ENCODE measurements at places on chromosomes 3 and 15.

DNA sequence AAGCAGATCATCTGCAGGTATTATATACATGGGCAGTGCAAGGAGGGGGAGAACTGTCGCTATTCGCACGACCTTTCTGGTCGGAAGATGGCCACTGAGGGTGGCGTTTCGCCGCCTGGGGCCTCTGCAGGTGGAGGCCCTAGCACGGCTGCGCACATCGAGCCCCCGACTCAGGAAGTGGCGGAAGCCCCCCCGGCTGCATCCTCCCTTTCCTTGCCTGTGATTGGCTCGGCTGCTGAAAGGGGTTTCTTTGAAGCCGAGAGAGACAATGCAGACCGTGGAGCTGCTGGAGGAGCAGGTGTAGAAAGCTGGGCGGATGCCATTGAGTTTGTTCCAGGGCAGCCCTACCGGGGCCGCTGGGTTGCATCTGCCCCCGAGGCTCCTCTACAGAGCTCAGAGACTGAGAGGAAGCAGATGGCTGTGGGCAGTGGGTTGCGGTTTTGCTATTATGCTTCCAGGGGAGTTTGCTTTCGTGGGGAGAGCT, 639 bp downstream of the MKRN3 start:
- DNase-seq, result peak; percentile 34
- no peaks in the 10 kb centered on the region for H3K4me1 ChIP-seq
- H3K4me3 ChIP-seq, result peak overlapping the region; percentile 72
- peak overlapping the region; percentile 89 for H3K27ac ChIP-seq
- peaks cover 6% of the 10 kb centered on the region for H3K27me3 ChIP-seq
- H3K36me3 ChIP-seq, result peaks cover 2% of the 10 kb centered on the region

DNA sequence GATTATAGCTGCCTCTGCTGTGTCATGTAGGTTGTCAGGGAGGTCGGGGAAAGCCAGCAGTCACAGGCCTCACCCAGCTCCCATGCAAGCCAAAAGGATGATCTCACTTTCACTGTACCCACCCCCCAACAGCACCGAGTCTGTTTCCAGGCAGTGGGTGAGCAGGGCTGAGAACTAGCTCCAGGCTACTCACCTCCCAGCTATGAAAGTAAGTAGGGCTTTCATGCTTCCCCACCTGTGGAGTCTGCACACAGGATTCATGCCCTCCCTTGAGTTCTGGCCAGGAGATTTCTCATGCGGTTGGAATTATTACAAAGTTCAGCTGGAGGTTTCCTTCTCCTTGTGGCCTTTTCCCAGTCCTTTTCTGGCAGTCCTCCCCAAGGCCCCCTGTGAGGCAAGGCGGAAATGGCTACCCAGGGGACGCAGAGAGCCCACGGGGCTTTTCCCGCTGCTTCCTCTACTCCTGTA, 356.2 kb downstream of the SV2B start:
- H3K27ac ChIP-seq, result no peak overlapping the region
- peaks cover 49% of the 10 kb centered on the region for H3K36me3 ChIP-seq
- no peak for DNase-seq
- no peak overlapping the region for H3K4me3 ChIP-seq
- peaks cover 44% of the 10 kb centered on the region for H3K4me1 ChIP-seq

DNA sequence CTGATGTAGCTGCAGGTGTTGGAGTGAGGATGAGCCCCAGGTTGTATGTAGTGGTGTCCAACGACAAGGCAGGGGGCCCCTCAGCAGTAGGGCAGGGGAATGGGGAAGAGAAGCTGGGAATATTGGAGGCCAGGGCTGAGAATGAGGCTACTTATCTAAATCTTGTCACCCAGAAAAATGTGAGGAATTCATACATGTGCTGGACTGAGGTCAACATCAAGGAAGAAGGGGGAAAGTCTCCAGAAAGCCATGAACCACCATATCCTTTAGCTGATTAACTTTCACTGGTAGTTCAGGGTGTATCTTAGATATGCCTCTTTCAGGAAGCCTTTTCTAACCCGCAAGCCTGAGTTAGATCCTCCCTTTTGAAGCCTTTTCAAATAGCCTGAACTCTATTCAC, 22.6 kb upstream of the FSTL1 start:
- no peak overlapping the region for H3K4me3 ChIP-seq
- no peaks in the 10 kb centered on the region for H3K36me3 ChIP-seq

GRCh38 chr3:155629056-155629455, 115.8 kb downstream of the PLCH1 start:
- no peak overlapping the region for H3K4me3 ChIP-seq
- no peaks in the 10 kb centered on the region for H3K36me3 ChIP-seq
- no peak overlapping the region for H3K27ac ChIP-seq
- DNase-seq, result no peak
- H3K4me1 ChIP-seq, result no peaks in the 10 kb centered on the region

GRCh38 chr3:104939196-104939595, 427.5 kb upstream of the ALCAM start:
- no peak for DNase-seq
- H3K4me3 ChIP-seq, result no peak overlapping the region
- H3K27me3 ChIP-seq, result no peaks in the 10 kb centered on the region
- no peaks in the 10 kb centered on the region for H3K36me3 ChIP-seq
- no peaks in the 10 kb centered on the region for H3K4me1 ChIP-seq
- no peak overlapping the region for H3K27ac ChIP-seq

DNA sequence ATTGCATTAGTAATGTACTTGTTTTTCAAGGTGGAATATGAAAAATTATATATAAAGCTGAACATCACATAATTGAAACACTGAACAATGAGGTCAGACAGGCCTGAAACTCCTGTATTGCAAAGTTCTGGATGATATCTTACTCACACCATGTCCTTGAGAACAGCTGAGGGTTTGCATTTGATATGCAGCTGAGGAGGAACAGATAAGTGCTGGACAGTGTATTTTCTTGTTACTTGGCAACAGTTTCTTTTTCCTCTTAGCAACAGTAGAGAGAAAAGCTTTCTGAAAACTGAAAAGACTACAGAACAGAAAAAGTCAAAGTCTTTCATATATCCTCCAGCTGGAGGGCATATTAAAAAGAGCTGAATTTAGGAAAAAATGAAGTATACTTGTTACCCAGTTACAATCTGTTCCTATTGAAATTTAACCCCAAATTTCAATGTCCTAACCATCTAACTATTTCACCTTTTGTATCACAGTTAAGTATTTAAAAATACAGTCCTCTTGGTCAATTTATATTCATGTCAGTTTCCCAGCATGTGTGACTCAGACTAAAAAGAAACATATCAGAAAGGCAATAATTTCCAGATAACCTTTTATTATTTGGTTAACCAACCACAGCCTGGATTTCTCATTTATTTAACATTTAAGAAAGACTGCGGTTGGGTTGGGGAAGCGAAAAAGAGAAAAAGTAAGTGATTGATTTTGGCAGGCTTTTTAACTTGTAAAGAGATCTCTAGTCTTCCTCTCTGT, 733.0 kb upstream of the DPPA4 start:
- no peaks in the 10 kb centered on the region for H3K36me3 ChIP-seq
- no peak for DNase-seq
- no peaks in the 10 kb centered on the region for H3K4me1 ChIP-seq
- H3K27ac ChIP-seq, result no peak overlapping the region
- H3K4me3 ChIP-seq, result no peak overlapping the region
- H3K27me3 ChIP-seq, result no peaks in the 10 kb centered on the region

DNA sequence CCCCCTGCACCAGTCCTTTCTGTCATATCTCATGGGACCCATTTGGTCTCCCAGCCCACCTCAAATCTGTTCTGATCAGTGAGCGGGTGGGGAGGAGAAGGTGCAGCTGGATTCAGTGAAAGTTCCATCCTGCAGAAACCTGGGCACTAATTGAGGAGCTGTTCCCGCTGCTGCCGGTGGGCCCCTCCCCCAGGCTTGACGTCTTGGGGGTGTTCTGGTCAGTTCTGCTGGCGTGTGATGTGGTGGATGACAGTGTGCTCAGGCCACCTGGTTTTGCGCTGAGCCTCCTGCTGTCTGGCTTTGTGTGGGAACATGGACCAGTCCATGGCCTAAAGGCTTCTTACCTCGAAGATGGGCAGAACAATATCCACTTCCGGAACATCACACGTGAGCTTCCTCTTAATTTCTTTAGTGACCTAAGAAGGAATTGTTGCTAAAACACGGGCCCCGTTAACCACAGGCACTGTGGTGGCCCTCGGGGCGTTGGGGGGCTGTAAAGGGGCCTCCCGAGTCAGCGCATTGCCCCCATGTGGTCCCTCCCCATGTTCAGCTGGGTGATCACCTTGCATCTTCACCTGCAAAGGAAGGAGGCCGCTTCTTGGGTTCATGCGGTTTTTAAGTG, 59.7 kb downstream of the RGMA start:
- H3K4me1 ChIP-seq, result peaks cover 34% of the 10 kb centered on the region
- no peaks in the 10 kb centered on the region for H3K27me3 ChIP-seq
- H3K27ac ChIP-seq, result peak overlapping the region; percentile 71
- H3K36me3 ChIP-seq, result peaks cover 20% of the 10 kb centered on the region
- no peak overlapping the region for H3K4me3 ChIP-seq

GRCh38 chr15:66749841-66750575, 48.0 kb downstream of the SMAD6 start:
- no peak overlapping the region for H3K4me3 ChIP-seq
- H3K27ac ChIP-seq, result no peak overlapping the region
- no peak for DNase-seq

DNA sequence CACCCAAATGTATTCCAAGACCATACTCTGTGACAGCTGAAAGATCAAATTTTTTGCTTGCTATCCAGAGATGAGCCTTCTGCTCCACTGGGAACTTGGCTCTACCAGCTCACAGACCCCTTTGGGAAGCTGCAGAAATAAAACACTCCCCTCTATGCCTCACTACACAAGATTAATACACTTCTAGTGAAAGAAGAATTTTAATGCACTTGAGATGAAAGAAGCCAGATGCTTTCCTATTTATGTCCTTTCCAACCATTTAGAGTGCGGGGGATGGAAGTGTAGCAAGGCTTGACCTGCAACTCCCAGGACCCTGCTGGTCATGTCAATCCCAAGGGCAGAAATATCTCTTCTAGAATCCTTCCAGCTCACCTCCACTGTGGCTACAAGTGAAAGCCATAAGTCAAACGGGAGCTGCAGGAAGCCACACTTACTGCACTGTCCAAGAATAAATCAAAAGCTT, 34.7 kb downstream of the ANXA2 start:
- peak overlapping the region; percentile 80 for H3K27ac ChIP-seq
- H3K27me3 ChIP-seq, result no peaks in the 10 kb centered on the region
- DNase-seq, result no peak
- peak overlapping the region; percentile 1 for H3K4me3 ChIP-seq

DNA sequence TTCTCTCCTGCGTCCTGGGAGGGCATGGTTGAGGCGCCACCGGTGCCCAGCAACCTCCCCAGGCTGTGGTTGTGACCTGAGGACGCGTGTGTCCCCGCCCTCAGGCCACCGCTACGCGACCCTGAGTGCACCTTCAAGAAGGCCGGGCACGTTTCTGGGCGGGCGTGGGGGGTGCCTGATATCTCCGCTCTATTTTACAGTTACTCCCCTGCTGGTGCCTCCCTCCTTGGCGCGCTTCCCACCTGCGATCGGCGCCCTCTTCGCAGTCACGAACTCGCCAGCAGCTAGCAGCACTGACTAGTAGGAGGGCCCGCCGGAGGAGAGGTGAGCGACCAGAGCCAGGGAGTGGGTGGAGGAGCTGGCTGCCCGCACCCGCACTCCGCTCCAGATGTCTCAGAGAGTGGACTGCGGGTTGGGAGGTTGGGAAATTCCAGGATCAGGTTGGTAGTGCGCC, 43.2 kb upstream of the POLG start:
- H3K36me3 ChIP-seq, result no peaks in the 10 kb centered on the region
- no peak overlapping the region for H3K4me3 ChIP-seq
- H3K27ac ChIP-seq, result no peak overlapping the region
- no peaks in the 10 kb centered on the region for H3K4me1 ChIP-seq
- H3K27me3 ChIP-seq, result peaks cover 91% of the 10 kb centered on the region

DNA sequence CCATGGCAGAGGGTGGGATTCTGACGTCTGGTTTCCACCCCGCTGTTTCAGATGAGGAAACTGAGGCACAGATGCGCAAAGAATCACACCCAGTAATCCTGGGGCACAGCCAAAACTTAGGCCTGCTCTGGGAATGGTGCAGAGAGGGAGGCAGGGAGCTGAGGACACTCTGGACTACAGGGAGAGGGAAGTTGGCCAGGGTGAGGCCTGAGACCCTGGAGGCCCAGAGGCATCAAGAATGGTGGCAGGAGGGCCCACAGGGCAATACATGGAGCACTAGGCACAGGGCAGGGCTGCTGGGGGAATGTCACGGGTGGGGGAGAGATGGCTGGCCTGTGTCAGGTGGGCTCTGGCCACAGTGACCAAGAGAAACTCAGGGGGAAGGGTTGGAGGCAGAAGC, 63.6 kb downstream of the TLE3 start:
- no peak overlapping the region for H3K27ac ChIP-seq
- no peak overlapping the region for H3K4me3 ChIP-seq
- no peak for DNase-seq
- H3K27me3 ChIP-seq, result peaks cover 5% of the 10 kb centered on the region
- no peaks in the 10 kb centered on the region for H3K4me1 ChIP-seq

DNA sequence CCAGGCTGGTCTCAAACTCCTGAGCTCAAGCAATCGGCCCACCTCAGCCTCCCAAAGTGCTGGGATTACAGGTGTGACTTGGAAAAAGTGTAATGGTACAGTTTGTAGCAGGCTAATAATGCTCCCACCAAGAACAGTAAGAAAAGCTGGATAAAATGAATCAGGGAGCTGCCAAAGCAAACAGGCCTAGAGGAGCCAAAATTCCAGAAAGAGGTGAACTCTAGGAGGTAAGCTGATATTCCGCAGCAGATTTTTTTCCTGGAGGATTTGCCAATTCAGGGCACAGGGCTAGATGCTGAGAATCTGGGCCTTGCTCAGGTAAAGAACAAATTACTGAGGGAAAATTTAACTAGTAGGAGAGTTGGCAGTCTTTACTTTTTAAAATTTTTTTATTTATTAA, 11.0 kb upstream of the PCYT1A start:
- H3K4me1 ChIP-seq, result peaks cover 11% of the 10 kb centered on the region
- H3K4me3 ChIP-seq, result no peak overlapping the region
- peaks cover 22% of the 10 kb centered on the region for H3K36me3 ChIP-seq
- no peak overlapping the region for H3K27ac ChIP-seq
- H3K27me3 ChIP-seq, result no peaks in the 10 kb centered on the region

DNA sequence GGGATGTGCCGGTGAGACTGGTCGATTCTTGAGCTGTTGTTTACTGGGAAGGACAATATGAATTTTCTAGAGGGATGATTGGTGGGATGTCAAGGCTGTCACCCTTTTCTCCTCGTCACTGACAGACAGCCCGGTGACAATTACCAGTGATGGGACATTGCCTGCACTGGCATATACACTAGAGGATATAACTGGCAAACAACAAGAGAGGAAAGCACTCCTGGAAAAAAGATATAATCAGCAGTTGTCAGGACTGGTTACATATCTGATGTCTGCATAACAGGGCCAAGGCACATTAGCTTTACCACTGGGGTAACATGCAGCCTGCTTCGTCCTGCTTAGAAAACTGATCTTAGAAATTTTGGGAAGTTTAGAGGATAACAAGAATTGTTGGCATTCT, 131.1 kb downstream of the ROBO2 start:
- no peak overlapping the region for H3K27ac ChIP-seq
- no peak overlapping the region for H3K4me3 ChIP-seq
- H3K27me3 ChIP-seq, result no peaks in the 10 kb centered on the region
- H3K36me3 ChIP-seq, result no peaks in the 10 kb centered on the region

All from activated CD4-positive, alpha-beta T cell treated with anti-CD3 and anti-CD28 coated beads, Interleukin-2, amount 10 ng/mL, durations not matched to agents 7 days and 5 days (primary cell).